Activated T-cell treated with anti-CD3 and anti-CD28 coated beads for 4 hours (primary cell): ENCODE measurements at places on chromosomes 5 and 9.

DNA sequence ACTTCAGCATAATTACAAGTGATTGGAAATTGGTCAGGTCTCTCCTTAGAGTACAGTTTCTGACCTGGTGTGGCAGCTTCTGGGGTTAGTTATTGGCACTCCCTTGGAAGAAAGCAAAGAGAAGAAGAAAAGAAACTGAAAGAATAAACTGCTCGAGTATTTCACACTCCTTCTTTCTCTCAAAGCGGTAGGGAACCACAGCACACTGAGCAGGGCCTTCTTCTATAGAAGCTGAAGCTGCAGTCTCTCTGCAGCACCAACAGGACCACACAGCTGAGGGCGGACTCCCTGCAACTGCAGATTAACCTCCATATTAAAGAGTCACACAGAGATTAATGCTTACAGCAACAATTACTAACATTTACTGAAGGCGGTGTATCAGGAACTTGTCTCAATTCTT is 152.0 kb downstream of the TRPM6 start:
- no peak for DNase-seq

DNA sequence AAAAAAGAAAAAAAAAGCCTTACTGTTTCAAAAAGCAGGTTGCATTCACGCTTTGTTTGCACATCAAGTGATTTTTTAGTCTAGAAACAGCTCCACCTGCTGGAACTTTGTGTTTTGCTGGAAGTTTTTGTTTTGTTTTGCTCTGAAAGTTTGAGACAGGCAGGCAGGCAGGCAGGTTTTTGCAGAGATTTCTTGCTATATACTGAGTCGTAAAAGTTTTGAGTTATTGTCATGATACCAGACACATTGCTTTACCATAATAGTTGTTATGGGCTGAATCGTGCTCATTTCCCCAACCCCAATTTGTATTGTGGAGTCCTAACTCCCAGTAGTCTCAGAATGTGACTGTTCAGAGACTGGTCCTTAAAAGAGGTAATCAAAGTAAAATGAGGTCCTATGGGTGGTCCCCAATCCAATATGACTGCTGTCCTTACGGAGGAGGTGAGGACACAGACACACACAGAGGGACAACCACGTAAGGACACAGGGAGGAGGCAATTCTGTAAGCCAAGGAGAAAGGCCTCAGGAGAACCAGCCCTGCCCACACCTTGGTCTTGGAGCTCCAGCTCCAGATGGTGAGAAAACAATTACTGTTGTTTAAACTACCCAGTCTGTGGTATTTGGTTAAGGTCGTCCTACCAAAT is 20.9 kb downstream of the OR2Y1 start:
- peak; percentile 26 for DNase-seq

- no peak for DNase-seq
Observed at GRCh38 chr9:110887276-110887675, 151.0 kb downstream of the LPAR1 start.

DNA sequence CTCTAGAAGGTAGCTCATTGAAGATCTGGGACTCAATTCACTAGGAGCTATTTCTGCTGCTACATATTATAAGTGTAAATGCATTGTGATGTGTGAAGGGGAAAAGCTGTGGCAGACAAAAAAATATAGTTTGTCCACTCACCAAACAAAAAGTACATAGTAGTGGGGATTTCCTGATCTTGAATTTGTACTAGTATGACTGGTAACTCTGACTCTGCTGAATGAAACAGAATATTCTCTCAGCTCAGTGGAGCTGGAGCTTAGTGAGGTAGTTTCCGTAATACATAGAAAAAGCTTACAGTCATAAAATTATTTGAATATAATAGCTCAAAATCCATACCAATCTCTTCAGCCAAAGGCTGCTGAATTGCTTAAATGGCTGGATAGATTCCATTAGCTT is 455.6 kb upstream of the CD180 start:
- DNase-seq, result no peak

- no peak for DNase-seq
Observed at GRCh38 chr5:89698028-89698427, 711.5 kb downstream of the CETN3 start.

DNA sequence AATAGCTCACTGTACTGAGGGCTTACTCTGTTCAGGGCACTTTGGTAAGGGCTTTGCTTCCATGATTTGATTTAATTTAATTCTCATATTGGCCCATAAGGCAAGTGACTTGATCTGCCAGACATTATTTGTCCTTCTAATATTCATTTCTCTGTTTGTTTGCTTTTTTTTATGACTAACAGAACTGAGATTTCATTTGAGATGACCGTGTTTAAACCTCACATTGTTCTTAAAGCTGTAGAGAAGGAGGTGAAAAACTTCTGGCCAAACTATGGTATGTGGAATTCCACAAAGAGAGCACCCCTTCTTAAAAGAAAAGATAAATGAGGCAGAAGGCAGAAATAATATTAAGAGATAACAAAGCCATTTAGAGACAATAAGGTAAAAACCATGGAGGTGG is 775.6 kb upstream of the ACO1 start:
- DNase-seq, result no peak

DNA sequence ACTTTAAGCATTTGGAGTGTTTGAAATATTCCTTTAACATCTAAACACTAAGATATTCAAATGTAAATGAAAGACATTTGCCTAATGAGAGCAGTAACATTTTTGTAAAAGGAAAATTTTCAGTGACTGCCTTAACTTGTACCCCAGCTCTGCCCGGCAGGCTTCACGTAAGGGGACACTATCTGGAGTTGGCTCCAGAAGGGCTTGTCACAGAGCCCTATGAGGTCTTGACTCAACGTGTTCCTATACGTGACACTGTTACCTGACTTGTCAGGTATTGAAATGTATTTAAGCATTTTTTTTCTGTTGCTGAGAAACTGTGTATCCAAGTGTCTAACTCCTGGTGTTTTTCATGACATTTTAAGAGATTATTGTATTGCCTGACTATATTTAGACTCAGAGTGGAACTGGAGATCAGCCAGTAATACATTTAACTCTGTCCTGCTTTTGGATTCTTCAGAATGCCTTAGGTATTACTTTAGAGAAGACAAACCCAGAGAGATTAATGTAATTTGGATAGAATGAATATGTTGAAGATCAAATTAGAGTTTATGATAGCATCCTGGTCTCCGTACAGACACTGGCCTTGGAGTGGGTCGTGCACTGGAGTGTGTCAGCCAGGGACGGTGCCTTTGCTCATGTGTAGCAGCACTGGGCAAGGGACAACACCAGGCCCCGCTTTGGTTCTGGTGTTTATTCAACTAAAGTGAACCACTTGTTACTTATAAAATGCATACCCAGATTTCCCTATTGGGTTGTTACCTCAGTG is 34.6 kb upstream of the PHF2 start:
- DNase-seq, result no peak

- no peak for DNase-seq
Observed at GRCh38 chr9:115115117-115115880, 2.7 kb downstream of the TNC start.

- no peak for DNase-seq
Observed at GRCh38 chr5:54159153-54159892, 151.1 kb downstream of the ARL15 start.

DNA sequence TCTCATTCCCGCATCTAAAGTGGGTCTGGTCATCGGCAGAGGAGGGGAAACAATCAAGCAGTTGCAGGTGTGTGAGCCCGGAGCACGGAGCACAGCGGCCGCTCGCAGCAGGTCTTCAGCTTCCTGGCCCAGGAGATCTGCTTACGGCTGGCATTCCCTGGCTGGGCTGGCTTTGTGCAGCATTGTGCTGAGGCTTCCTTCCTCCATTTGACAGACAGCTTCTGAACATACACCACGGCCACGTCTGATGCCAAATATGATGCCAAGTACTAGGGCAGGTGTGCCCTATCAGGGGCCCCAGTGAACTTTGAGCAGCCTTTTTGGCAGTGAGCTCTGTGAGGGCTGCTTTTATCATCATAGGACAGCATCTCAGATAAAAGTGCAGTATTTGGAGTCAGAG is 37.1 kb downstream of the FUBP3 start:
- no peak for DNase-seq

DNA sequence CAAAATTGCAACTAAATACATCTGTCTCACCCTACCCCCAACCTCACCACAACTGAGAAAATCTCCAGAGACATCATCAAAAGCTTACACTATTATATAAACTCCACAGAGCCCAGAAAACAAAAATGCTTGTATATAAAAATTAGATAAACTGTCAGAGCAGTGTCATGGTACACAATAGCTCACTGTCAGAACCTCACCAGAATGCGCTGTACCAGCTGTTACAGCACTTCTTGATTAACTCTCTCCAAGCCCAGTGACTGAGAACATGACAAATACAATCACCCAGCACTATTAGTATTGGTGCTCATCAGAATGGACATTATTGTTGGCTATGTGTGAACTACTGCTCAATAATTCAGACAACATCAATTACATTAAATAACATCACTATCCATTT is 65.7 kb downstream of the ZDHHC21 start:
- no peak for DNase-seq

DNA sequence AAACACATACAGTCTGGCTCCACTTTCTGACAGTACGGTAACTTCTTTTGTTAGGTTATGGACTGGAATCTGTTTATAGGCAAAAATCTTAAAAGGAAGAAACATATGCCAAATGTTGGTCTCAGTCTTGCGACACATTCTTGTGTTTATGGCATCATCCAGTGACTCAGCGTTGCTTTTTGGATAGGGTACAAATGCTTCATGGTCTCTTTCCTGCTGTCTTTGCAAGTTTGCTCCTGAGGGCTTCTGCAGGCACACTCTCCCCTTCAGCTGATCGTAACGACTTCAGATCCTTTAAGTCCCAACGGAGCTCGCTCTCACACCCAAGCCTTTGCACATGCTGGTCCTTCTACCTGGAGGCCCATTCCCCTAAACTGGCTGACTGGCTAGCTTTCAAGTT is 23.6 kb upstream of the TNFSF8 start:
- no peak for DNase-seq

GRCh38 chr5:168370831-168371230 is 79.4 kb downstream of the WWC1 start:
- DNase-seq, result no peak

GRCh38 chr9:108643731-108644510 is 211.9 kb downstream of the ACTL7B start:
- DNase-seq, result no peak

DNA sequence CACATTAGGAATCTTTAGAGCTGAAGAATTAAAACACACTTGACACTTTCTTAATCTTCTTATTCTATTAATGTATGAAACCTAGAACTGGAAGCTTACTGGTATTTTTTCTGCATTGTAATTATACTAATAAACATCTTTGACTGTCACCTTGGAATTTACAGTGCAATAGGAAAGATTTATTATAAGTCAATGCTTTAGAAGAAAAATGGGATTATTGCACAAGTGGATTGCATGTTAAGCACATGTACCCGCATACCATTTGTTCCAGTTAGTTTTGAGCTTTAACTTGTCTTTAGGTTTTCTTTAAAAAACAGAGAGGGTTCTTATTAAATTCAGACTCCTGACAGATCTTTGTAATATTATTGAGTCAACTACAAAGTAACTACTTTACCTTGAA is 278.5 kb downstream of the CCDC171 start:
- DNase-seq, result no peak

GRCh38 chr5:93736284-93736683 is 5.1 kb downstream of the POU5F2 start:
- no peak for DNase-seq

- no peak for DNase-seq
Observed at GRCh38 chr9:78114581-78114980, 83.0 kb upstream of the GNAQ start.

DNA sequence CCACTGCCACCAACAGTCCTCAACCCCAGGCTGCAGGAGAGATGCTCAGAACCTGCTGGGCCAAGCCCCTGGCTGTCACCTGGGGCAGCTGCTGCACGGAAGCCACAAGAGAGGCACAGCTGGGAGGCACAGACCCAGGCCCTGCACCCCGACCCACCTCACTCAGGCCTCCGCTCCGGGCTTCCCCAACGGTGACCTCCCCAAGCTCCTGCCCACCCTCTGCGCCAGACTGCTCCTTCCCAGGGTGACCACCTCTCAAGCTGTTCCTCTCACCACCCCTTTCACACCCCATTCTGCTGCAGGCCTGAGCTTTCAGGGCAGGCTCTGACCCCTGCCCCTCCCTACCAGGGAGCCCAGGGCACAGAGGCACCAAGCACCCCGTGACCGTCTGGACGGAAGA is 33.0 kb downstream of the VAV2 start:
- DNase-seq, result no peak

GRCh38 chr5:103463261-103463660 is 99.3 kb downstream of the NUDT12 start:
- no peak for DNase-seq

DNA sequence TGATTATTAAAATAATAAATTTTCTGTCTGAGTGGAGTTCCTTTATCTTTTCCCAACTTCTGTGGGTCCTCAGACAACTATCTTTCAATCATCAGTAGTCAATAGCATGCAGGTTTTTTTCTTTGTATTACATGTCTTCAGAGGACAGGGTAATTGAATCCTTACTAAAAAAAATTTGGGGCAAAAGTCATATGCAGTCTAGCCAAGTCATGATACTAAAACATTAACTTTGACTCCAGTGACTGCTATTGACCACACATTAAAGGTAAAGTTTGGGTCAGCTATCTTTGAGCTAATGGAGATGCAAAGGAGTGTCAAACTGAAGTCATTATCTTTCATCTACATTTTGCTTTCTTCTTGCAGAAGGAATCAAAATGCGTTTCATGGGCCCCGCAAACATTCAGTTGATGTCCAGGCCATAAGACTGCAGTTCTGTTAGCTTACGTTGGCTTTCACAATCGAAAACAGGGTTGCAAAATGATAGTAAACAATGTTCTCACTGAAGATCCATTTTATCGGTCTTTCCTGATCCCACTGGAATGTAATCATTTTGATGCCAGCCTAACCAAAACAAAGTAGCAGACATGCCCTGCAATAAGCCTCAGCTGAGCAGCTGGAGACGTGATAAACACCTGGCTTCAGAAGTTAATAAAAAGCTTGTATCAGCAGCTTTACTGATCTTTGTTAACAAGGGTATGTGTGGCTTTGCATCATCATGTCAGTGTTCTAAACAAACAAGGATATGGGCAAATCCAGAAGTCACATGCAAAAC is 186.1 kb upstream of the PRLR start:
- no peak for DNase-seq

DNA sequence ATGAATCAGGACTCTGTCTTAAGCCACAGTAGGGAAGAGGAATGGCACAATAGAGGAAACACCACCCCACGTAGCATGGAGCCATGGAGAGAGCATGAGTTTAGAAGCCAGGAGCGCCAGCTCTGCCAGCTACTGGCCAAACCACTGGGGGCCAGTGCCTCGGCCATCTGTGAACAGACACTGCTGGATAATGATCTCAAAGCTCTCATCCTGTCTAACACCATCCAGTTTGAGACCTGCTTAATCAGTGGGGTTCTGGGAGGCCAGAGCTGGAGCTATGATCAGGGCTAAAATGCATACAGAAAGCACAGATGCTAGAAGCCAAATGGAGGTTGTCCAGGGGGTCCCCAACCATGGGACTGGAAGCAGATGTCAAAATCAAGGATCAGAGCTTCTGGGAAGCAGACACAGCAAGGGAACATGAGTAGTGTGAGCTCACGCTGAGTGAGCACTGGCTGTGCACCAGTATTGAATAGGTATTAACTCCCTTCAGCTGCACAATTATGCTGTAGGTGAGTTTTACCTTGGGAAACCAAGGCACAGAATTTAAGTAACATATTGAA is 92.7 kb downstream of the KCNIP1 start:
- no peak for DNase-seq

GRCh38 chr5:53438486-53439472 is 41.6 kb upstream of the FST start:
- no peak for DNase-seq

- DNase-seq, result no peak
Observed at GRCh38 chr5:117455236-117456233, 880.9 kb upstream of the SEMA6A start.
